Stimulated activated CD8-positive, alpha-beta memory T cell treated with anti-CD3 and anti-CD28 coated beads, Interleukin-15, amount 100 ng/mL, for 48 hours (primary cell): ENCODE measurements at places on chromosomes 6 and 20.
A peak's percentile ranks its signal among the peaks of the same experiment; 100 is the strongest.

- peak; percentile 63 for DNase-seq
Measured at GRCh38 chr6:112016320-112016719, 37.6 kb upstream of the CCN6 start.

GRCh38 chr6:85435851-85436250 lies 14.0 kb upstream of the NT5E start:
- no peak for DNase-seq

DNA sequence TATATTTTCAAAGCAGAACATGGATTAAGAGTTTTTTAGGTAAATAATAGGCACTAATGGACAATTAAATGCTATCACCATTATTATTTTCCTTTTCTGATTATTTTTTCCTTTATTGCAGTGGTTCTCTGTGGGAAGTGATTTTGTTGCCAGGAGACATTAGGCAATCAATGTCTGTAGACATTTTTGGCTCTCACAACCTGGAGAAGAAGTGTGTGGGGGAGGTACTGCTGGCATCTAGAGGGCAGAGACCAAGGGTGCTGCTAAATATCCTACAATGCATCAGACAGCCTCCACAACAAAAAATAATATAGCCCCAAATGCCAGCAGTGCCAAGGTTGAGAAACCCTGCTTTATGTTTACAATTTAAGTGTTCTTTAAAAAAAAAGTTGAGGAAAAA lies 8.3 kb downstream of the IFNGR1 start:
- no peak for DNase-seq

DNA sequence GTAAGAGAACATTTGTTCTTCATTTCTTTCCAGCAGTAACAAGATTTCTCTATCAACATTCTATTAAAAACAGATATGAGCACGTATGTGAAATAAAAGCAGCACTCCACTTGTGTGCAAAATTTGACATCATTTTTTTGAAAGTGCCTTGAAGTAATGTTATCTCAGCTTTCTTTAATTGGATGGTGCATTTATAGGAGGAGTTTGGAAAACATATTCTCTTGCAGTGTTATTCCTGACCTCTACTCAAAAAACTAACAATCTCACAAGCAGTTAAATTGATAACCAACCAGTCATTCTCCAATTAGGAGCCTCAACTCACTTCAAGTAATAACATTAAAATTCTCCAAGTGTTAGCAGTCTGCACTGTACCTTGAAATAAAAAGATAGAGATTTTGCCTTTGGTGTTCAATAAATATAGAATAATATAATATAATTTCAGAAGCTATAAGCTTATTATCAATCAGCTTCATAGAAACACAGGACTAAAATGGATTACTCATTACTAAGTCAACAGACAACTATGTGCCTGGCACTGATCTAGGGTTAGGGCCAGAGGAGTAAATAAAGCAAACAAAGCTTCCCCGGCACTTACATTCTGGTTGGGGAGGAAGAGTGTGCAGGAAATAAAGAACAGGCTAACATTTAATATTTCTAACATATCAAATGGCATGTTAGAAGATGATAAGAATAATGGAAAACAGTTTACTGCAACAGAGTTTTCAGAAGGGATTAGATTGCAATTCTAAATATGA lies 149.0 kb upstream of the SGK1 start:
- no peak for DNase-seq

DNA sequence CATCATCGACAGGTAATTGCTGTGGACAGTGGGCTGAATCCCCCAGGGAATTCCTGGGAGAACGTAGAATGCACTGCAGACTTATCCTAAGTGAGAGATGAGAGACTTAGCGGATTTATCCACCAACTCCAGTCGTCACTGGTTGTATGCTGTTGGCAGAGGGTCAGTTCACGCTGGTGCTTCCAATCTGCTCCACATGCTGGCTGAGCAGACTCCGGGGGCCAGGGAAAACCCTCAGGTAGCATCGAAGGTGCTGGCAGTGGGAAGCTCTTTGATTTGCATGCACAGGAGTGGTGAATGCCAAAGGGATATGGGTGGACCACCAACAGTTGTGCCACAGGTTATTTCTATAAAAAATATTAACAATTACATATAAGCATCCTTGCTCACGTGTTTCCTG lies 20.2 kb downstream of the TTLL9 start:
- no peak for DNase-seq

- peak; percentile 4 for DNase-seq
Measured at GRCh38 chr6:53734473-53735299, 60.1 kb upstream of the LRRC1 start.

GRCh38 chr6:89037141-89037900 lies 43.2 kb upstream of the PNRC1 start:
- DNase-seq, result no peak

DNA sequence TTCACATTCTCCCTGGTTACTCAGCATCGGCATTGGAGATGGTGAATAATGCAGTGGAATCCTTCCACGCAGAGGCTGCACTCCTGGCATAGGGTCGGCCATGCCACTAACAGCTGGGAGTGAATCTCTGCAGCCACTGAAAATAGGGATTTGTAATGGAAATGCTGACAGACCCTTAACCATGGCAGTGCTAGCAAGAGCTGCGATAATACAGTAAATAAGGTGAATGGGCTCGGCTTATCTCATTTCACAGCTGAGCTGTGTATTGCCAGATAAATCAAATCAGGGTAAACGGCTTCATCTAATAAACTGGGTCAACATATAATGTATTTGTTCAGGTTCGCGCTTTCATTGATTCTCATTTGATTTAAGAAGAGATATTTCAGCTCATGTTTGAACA lies 156.8 kb downstream of the SLC35B3 start:
- DNase-seq, result no peak

- DNase-seq, result no peak
Measured at GRCh38 chr6:90383196-90383822, 86.7 kb upstream of the BACH2 start.

DNA sequence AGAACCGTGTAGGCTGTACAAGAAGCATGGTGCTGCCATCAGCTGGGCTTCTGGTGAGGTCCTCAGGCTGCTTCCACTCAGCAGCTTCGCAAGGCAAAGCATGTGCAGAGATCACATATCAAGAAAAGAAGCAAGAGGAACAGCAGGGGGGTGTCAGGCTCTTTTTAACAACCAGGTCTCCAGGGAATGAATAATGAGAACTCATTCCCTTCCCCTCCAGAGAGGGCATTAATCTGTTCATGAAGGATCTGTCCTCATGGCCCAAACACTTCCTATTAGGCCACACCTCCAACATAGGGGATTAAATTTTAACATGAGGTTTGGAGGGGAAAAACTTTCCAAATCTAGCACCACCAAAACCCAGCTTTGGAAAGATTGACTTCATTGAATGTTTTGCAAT lies 20.0 kb downstream of the GINM1 start:
- DNase-seq, result no peak

DNA sequence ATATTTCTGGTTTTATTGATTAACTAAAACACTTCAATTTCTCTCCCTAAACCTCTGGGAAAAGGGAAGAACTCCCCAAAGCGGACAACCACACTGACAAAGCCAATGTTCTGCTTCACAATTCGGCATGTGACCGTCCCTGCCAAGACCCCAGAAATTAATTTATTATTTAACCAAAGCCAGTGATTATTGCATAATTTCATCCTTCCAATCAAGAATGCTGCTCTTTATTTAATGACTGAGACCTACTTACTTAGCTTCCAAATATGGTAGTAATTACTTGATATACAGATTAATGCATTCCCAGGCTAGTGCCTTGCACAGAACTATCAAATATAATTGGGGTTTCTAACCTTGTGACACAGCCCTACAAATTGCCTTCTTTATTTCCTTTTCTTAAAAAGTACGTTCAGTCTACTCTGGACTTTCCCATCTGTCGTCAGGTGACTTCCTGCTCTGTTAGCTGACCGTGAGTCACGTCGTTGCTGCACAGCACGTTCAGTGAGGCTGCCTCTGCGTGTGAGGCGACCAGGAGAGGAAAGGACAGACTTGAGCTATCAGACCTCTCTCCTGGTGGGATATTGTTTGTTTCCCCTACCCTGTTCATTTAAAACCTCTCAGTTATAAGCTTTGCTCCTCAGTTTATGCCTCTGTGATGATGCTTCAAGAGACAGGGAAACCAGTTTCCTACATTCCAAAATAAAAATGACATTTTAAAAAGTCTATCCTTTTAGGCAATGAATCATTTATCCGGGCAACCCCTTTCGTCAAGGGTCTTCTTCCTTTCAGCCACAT lies 55.7 kb upstream of the TNFAIP3 start:
- DNase-seq, result peak; percentile 77

- no peak for DNase-seq
Measured at GRCh38 chr6:132298344-132298949, 102.8 kb downstream of the MOXD1 start.

DNA sequence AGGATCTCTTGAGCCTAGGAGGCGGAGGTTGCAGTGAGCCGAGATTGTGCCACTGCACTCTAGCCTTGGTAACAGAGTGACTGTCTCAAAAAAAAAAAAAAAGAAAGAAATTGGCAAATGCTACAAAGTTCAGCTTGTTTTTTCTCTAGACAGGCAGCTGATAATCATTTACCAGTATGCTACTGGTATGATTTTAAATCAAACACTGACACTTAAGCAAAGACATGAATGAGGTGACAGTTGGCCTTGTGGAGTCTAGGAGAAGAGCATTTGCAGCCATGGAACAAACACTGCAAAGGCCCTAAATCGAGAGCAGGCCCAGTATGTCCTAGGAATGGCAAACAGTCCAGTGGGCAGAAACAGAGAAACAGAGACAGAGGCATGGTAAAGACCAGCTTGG lies 99.7 kb upstream of the CEP85L start:
- no peak for DNase-seq

DNA sequence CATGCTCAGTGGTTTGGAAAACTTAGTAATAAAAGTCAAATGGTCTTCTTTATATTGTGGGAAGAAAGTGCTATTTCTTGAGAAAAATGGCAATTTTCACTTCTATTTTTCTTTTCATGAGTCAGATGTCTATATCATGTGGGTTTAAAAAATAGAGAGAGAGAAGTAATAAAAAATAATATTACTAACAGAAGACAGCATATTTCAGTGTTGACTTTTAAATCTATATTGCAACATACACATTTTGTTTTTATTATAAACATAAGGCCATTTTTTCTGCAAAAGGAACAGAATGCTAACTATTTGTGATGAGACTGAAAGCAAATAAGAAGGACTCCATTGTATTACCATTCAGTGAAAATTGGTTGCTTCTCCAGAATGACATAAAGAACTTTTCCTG lies 135.1 kb upstream of the CNR1 start:
- no peak for DNase-seq

GRCh38 chr6:36649701-36650484 lies 28.6 kb upstream of the CDKN1A start:
- no peak for DNase-seq

- DNase-seq, result no peak
Measured at GRCh38 chr6:48197941-48198340, 86.9 kb upstream of the PTCHD4 start.

- no peak for DNase-seq
Measured at GRCh38 chr20:41984031-41984430, 365.9 kb upstream of the CHD6 start.

GRCh38 chr6:128421788-128422187 lies 98.6 kb downstream of the PTPRK start:
- DNase-seq, result no peak

GRCh38 chr20:438571-439469 lies 23.5 kb downstream of the TBC1D20 start:
- DNase-seq, result peak; percentile 53

DNA sequence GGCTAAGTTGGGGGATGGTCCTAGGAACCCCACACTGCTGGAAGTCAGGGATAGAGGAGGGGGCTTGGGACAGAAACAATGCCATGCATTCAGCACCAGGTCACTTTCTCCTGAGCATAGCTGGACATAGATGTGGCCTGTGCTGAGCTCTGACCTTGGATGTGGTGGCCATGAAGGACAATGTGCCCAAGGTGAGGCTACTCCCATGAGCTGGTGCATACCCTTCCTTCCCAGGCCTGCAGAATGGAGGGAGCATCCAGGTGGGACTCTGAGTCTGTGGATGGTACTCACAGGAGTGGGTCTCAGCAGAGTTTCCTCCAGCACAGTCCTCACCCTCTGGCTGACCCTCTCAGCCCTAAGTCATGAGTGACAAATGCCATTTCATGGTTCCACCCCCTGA lies 16.9 kb downstream of the CST9L start:
- DNase-seq, result no peak

- no peak for DNase-seq
Measured at GRCh38 chr6:164469276-164469949, 840.0 kb downstream of the C6orf118 start.

- DNase-seq, result no peak
Measured at GRCh38 chr6:139600343-139600742, 225.9 kb upstream of the CITED2 start.

DNA sequence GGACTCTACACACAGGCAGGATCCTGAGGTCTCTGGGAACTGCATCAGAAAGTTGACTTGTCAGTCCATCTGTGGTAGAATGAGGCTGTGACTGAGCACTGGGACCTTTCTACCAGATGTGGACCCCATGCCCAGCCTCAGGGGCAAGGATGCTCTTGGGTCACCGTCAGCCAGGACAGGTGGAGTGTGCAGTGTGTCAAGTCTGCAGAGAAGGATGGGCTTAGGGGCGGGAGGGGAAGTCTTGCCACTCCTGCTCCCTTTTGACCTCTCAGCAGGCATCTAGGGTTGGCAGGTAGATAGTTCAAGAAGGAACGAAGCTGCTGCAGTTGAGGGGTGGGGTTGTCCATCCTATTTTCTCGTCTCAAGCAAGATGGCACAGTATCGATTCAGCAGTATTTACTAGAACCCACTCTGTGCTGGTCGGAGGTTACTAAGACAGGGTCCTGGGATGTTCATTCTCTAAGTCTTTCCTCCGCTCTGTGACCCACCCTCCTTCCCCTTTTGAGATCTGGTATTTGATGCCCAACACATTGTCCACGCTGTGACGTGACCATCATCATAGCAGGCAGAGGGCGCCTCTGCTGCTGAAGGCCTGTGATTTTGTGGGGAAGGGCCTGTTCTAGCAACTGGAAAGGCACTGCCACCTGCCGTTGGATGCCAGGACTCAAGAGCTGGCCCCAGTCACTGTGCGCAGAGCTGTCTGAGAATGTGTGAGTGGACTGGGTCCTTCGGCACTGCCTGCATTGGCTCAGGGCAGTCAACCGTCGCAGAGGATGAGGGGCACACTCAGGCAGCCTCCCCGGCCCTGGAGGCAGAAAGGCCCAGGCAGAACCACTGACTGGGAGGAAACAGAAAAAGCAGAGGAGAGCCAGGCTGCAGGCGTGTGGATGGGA lies 23.2 kb downstream of the RBCK1 start:
- peak; percentile 19 for DNase-seq
